GM06990 (cell line): ENCODE measurements at places on chromosomes 2 and 18.

DNA sequence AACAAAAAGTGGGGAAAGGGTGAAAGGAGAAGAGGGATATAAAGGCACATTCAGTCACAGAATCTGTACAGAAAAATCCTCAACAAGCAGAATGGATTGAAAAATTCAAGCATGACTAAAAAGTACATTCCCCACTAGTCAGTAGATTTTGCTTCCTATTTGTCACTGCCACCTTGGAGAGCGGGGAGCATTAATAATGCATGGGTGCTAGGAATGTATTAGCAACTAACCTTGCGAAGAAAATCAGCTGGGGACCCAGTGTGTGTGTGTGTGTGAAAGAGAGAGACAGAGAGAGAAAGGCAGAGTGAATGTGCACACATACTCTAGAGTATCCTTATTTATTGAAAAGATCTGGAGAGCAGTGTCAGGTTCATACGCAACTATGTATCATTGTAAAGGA, 968.7 kb upstream of the ZEB2 start:
- no peak for DNase-seq

- DNase-seq: no peak
Measured at GRCh38 chr2:16726147-16726546, 60.5 kb upstream of the CYRIA start.

- DNase-seq: no peak
Measured at GRCh38 chr18:36454245-36454644, 156.7 kb downstream of the FHOD3 start.

DNA sequence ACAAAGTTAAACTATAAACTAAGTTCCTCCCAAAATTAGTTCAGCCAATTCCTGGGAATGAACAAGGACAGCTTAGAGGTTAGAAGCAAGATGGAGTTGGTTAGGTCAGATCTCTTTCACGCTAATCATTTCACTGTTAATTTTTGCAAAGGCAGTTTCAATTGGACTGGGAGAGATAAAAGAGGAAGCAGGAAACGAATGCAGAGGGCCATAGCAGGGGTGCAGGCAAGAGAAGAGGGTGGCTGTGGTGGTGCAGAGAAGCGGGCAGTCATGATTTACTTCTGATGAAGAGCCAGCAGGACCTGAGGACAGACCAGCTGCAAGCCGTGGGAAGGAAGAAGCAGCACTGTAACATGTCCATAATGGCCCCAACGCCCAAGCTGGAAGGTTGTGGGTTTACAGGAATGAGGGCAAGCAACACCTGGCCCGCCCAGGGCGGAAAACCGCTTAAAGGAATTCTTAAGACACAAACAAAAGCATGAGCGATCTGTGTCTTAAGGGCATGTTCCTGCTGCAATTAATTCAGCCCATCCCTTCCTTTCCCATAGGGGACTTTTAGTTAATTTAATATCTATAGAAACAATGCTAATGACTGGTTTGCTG, 4.1 kb upstream of the RMP24 start:
- DNase-seq: peak; percentile 9

DNA sequence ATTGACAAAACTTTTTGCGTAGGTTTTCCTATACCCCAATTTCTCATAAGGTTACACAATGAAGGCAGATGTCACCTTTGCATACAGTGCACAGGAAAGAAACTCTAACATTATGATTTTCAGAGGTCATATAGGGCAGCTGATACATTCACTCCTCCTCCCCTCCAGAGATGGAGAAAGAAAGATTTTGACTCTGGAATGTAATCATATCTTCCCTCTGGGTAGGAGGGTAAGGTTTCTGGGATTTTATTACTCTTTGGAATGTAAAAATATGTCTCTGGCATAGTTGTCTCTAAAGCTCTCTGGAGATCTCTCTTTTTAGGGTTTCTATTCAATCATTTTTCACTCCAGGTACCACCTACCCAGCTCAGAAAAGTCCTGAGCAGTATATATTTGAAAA, 398.3 kb downstream of the GPD2 start:
- no peak for DNase-seq

DNA sequence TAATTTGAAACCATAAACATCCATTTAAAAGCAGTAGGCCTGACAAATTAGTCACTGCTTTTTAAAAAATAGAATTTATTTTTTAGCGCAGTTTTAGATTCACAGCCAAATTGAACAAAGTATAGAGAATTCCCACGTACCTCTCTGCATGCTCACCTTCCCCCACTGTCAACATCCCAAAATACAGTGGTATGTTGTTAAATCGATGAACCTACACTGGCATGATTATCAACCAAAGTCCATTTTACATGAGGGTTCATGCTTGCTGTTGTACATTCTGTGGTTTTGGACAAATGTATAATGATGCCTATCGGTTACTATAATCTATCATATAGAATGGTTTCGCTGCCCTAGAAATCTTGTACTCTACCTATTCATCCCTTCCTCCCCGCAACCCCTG, 5.6 kb upstream of the ELOA2 start:
- no peak for DNase-seq

GRCh38 chr18:63882333-63883141, 5.0 kb upstream of the SERPINB2 start:
- no peak for DNase-seq

- peak; percentile 82 for DNase-seq
Measured at GRCh38 chr2:127563458-127564428, 28.3 kb downstream of the MYO7B start.

GRCh38 chr2:71122387-71123298, 7.4 kb downstream of the MCEE start:
- DNase-seq: no peak

DNA sequence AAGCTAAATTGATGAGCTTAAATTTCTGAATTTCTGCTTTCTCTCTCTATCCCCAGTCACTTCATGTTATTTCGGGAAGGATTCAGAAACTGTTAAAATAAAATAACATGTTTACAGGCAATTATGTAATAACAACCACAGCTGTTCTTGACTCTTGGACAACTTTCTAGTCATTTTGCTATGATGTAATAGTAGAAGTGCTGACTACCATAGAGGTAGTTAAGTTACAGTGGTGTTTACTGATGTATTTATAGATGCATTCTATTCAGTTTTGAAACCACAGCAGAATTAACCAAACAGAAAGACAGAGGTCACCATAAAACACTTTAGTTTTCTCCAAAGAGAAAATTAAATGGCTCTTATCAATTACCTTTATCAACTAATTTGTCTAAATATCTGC, 1292.0 kb upstream of the CHAC2 start:
- DNase-seq: no peak

DNA sequence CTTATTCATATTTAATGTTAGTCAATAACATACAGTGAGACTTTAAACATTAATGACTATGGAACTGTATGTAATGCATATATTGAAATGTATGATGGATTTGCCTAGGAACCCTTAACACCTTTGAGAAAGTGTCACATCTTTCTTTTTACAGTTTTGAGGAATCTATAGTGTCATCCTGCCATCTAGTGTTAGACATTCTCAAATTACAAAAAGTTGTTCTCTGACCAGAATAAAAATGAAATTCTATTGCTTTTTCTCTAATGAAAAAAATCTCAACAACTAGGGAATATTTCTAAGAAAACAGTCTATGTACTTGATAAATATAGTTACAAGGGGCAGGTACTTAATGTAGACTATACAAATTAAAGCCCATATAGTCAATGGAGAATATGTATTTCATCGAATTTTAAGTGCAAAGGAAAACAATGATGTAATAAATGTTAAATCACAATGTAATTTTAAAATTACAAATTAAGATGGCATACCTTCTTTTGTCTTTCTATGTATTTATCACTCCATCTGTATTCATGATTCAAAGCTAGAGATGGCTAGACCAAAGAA, 5.1 kb upstream of the CALCRL start:
- peak; percentile 18 for DNase-seq

GRCh38 chr2:21043744-21044532, at the start of gene APOB:
TSS of gene APOB (minus strand) at chr2:21044073. CDS start at chr2:21043945, 128 bp downstream.
- DNase-seq: no peak

GRCh38 chr2:152657043-152657442, 60.2 kb downstream of the PRPF40A start:
- peak; percentile 17 for DNase-seq

GRCh38 chr2:135130751-135131150, 78.7 kb downstream of the RAB3GAP1 start:
- no peak for DNase-seq

DNA sequence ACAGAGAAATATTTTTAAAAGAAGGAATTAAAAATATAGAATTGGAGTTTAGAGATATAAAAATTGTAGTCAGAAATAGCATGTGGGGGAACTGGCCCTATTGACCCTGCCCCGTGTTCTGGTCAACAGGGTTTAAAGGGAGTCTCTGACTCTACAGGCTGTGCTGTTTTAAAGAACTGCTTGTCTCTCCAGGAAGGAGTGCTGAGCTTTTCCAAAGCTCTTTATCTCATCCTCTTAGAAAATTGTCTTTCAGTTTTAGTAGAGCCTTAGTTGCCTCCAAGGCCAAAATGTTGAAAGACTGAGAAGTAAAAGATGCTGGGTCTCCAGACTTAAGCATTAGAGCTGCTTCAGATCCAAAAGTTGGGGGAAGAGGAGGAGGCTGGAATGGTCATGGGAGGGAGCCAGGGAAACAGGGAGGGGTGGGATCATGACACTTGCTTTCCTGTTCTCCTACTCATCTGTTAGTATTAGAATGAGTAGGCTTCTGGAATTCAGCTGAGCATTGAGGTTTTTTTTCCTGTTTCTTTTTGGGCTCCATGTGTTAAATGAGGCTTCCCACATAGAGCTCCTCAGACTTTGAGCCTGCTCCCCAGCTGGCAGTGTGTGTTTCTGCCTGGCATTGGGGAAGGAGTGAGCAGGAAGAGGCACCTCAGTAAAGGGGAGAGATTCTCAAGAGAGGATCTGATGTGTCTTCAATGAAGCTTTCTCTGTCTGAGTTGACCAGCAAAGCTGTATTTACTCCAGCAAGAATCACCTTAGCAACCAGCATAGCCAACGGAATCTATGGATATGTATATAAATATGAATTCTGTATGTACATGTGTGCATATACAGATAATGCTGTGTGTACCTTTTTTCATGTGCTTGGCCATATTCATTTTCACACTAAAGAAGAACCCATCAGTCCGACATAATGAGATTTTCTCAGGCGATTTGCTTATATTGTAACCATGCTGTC, 186.8 kb upstream of the FBXO11 start:
- no peak for DNase-seq

DNA sequence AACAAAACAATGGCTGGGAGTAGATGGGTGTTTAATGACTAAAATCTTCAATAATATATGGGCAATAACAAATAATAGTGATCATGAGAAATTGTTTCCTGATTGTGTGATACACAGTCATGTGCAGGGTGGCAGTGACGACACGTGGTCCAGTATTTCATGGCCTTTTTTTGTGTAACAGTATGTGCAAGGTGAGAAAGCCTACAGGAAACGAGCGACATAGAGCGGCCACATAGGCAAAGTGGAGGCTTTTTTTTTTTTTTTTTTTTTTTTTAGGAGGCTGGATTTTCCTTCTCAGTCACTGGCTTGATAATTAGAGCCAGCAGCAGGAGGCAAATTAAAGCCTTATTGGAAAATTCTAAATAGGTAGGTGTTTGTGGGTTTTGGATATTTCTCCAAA, 123.7 kb downstream of the MYO3B start:
- no peak for DNase-seq
